ENCODE measurements at places on chromosomes 4 and X.

DNA sequence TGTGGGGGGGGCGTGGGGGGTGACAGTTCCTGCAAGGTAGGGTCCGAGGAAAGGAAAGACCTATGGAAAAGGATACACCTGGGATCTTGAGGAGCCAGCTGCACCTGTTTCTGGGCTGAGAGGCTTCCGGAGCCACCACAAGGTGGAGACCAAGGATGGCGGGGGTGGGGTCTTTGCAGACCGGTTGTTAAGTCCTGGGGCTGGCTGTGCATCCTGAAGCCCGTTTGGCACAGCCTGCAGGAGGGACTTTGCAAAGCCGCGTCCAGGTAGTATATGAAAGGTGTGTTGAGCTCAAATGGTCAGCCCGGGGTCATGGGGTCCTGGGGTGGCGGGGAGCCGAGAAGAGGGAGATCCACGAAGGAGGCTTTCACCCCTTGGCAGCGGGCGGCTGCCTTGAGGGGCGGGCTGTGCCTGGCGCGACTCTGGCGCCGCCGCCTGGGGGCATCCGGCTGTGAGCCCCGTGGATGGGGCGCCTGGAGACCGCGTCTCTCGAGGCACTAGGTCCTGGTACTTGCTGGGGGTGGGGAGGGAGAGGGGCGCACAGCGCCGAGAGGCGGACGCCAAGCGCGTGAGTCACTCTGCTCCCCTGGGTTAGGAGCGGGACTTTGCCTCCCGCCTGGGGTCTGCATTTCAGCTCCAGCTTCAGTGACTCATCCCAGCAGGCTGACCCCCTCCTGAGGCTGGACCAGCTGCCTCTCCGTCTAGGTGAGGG lies 58.2 kb upstream of the DYNLT3 start:
- peaks cover 16% of the 10 kb centered on the region for H3K27me3 ChIP-seq
- peak overlapping the region; percentile 63 for H3K4me3 ChIP-seq
- H3K4me1 ChIP-seq, result peaks cover 6% of the 10 kb centered on the region
- H3K27ac ChIP-seq, result no peak overlapping the region
- no peak for DNase-seq

- H3K36me3 ChIP-seq, result no peaks in the 10 kb centered on the region
- H3K27me3 ChIP-seq, result no peaks in the 10 kb centered on the region
- peak overlapping the region; percentile 68 for H3K4me3 ChIP-seq
- H3K27ac ChIP-seq, result no peak overlapping the region
Observed at GRCh38 chrX:155056877-155057792, 13.8 kb downstream of the CMC4 start.

DNA sequence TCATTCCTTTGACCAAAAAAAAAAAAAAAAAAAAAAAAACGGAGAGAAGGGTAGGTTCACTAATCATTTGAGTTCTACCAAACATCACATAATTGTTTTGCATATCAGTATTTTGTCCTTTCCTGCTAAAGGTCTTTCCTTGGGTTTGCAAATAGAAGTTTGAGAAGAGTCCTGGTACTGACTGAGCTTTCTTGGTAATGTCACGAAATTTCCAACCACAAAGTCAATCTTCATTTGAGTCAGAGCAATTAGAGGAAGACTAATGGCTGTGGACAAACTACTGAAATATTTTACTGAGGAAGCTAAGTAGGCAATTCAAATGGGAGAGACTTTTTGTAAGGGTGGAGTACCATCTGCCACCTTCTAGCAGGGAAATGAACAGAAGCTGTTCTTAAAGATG lies 21.7 kb upstream of the CD40LG start:
- H3K27ac ChIP-seq, result peak overlapping the region; percentile 66
- DNase-seq, result no peak
- H3K36me3 ChIP-seq, result no peaks in the 10 kb centered on the region

GRCh38 chr4:152938237-152938947 lies 2.3 kb downstream of the FHDC1 start:
- DNase-seq, result no peak
- H3K27ac ChIP-seq, result peak overlapping the region; percentile 14
- H3K36me3 ChIP-seq, result peaks cover 7% of the 10 kb centered on the region
- peak overlapping the region; percentile 89 for H3K4me3 ChIP-seq

GRCh38 chr4:103934178-103934789 lies 214.5 kb upstream of the TACR3 start:
- H3K27ac ChIP-seq, result no peak overlapping the region
- H3K4me3 ChIP-seq, result no peak overlapping the region
- H3K36me3 ChIP-seq, result no peaks in the 10 kb centered on the region
- no peak for DNase-seq
- H3K4me1 ChIP-seq, result no peaks in the 10 kb centered on the region

DNA sequence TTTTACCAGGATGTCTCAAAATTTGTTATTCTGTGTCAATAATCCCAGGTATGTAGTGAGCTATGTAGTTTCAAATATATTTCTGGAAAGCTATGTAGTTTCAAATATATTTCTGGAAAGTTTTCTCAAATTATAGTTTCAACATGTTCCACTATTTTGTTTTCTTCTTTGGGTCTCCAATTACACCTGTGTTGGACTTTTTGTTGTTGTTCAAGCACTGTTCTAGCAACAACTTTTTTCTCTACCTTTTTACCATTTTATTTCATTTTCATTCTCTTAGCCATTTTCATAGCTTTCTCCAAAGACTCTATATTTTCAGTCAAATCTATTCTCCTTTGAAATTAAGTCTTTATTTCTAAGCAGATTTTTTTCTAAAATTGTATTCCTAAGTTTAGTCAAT lies 88.4 kb downstream of the LCORL start:
- H3K4me1 ChIP-seq, result no peaks in the 10 kb centered on the region
- no peak overlapping the region for H3K4me3 ChIP-seq
- no peak overlapping the region for H3K27ac ChIP-seq

GRCh38 chrX:122187069-122187713 lies 996.9 kb upstream of the GRIA3 start:
- H3K36me3 ChIP-seq, result no peaks in the 10 kb centered on the region
- H3K27ac ChIP-seq, result no peak overlapping the region
- H3K4me3 ChIP-seq, result no peak overlapping the region
- no peak for DNase-seq

Data from T-helper 17 cell (primary cell).